ENCODE measurements at places on chromosomes 5 and 9.

DNA sequence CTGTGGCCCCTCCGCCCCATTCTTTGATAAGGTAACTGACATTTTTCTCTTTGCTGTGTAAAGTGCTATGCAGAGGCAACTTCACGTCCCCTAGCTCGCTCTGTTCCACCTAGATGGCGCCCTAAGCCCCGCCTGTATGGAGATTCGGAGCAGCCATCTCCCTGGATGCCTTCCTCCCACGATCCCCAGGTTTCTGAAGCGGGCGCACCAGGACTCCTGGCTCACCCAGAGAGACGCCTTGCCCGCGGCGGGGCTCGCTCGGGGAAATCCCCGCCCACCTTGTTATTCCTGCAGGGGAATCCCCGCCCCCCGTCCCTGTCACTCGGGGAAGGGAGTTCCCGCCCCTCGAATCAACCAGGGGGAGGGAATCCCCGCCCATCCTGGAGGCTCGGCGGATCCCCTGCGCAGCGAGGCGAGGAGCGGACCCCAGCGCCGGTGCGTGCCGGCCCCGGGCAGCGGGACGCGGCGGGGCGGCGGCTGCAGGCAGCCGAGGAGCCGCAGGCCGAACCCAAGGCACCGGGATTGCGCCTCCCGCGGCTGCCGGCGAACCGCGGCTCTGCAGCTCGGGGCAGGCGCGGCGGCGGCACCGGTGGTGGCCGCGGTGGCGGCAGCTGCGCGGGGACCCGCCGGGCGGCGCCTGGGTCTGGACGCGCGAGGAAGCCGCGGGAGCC is at the start of gene PDZD2:
Gene PDZD2 (plus strand): TSS at position 384 of the 671 bp plus-strand sequence.
- DNase-seq = peak; percentile 79

- no peak for DNase-seq
Observed at GRCh38 chr5:68749631-68750030, 344.2 kb upstream of the SLC30A5 start.

DNA sequence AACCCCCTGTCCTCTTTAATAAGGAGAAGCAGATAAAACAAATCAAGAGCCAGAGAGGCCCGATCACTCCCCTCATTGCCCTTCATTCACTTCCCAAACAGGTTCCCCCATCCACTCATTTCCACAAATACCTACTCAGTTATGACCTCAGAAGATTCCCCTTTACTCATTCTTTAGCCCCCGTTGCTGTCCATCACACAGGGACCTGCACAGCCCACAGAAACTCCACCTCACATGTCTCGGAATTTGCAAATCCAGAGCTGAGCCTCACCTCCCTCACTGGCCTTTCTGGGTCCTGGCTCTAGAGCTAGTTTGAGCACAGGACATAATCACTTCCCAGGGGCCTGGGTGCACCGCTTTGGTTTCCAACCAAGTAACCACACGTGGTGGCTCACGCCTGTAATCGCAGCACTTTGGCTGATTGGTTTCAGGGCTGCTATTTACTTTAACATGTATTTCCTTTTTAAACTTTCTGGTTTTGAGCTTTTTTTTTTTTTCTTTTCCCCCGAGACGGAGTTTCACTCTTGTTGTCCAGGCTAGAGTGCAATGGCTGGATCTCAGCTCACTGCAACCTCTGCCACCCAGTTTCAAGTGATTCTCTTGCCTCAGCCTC is 17.8 kb downstream of the ATP6V0E1 start:
- no peak for DNase-seq

DNA sequence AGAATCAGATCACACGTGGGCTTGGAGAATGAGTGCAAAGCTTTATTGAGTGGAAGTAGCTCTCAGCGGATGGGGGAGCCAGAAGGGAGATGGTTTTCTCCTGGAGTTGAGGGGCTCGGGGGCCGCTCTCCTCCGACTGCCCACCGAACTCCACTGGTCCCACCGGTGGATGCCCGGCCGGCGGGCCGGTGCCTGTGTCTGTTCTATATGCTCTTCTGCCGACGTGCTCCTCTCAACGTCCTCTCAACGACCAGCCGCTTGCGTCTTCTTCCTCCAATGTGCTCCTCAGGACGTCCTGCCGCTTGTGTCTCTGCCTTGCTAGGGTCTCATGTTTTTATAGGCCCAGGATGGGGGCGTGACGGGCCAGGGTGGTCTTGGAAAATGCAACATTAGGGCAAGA is 161.9 kb downstream of the MUSK start:
- no peak for DNase-seq

DNA sequence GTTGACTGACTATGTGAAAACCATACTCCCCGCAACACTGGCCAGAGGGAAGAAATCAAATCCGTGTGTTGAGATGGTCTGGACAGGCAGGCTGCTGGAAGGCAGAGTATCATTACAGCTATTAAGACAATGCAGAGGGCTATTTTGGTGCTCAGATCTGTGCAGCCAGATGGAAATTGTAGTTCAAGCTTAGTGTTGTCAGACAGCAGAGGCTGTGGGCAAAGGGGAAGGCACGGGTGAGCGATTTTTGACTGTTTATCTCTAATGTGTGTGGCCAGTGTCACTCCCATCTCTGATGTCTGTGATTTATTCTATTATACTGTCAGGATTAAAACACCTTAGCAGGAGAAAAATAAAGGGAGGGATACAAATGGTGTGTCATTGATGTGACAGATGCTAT is 984.4 kb upstream of the WWC1 start:
- no peak for DNase-seq

DNA sequence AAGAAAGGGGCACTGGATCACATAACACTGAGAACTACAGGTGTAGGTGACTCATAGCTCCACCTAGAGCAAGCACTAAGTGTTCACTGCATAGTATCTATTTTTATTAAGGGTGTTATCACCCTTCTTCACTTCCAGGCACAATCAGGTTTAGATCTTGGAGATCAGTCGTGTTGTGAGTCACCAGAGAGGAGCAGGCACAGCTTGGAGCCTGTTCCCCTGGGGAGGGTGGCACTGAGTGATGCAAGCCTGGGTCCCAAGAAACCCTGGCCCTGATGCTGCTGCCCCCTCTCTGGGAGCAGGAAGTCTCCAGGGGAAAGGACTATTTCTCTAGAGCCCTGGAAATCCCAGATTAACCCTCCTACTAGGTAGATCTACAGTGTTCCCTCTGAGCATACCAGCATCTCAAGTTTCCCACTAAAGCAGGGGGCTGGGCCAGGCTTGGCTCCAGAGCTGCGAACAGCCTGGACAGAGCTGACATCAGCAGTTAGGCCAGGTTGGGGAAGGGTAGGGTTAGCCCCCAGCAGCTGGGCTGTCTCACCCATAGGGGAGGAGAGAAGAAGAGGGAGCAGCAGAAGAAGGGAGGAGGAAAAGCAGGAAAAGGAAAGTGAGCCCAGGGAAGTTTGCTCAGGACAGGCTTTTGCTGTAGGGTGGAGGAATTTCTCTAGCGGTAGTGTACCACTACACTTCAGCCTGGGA is 28.1 kb upstream of the SPINK4 start:
- peak; percentile 36 for DNase-seq

DNA sequence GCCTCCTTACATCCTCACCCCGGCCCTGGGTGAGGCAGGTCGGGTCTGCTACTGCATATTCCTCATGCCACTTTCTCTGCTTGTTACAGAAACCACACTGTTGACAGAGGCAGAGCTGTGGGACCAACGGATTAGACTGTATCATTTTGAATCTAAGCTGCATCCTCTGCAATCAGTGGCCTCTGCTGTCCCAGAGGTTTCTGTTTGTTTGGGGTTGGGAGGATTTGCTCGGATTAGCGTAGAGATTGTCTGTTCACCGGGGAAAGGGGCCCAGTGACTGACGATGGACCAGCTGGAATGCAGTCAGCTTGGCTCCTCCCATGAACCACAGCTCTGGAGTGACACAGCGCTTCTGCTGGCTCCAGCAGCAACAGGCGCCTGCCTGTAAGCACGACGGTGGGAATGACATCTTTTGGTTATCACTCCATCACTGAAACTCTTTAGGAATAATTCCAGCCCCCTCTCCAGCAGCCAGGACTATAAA is 37.3 kb upstream of the ADRA1B start:
- peak; percentile 53 for DNase-seq

- DNase-seq = no peak
Observed at GRCh38 chr5:173464813-173465212, 136.6 kb upstream of the STC2 start.

DNA sequence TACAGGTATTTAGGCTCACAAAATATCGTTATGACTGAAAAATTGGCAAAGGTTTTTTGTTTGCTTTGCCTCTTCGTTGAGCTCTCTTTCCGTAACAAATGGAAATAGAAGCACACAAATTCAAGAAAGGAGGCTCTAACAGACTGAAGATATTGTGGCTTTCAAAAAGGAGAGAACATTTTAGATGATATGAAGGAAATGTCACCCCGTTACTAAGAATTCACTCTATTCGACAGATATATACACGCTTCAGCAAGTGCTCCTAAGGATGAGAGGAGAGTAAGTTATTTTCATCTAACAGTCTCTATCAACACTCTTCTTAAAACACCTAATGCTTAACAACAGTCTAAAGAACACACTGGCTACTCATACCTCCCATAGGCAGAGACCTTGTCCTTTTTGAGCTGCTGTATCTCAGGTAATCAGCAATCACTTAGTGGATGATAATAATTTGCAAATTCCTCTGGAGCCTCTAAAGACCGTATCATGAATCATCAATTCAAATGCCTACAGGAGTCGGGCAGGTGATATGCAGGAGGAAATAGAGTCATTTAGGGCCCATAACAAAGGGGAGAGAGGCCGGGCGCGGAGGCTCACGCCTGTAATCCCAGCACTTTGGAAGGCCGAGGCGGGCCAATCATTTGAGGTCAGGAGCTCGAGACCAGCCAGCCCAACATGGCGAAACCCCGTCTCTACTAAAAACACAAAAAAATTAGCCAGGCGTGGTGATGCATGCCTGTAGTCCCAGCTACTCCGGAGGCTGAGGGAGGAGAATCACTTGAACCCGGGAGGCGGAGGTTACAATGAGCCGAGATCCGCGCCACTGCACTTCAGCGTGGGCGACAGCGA is 1.4 kb upstream of the HSDL2 start:
- no peak for DNase-seq

GRCh38 chr5:61933787-61934626 is 372.0 kb upstream of the KIF2A start:
- DNase-seq = peak; percentile 70
